ENCODE measurements at places on chromosomes 1 and 21.

DNA sequence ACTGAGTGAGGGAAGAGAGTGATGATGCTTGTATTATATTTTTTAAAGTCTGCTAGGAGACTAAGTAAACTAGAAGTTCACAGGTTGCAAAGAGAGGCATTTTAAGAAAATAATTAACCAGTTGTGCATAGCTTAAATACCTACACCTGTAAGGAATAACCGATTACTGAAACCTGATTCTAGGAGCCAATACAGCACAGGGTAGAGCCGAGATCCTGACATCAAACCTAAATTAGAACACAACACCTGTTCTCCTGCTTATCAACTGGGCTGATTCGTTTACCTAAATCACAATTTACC lies 54.8 kb downstream of the EPRS1 start:
- no peak for DNase-seq

DNA sequence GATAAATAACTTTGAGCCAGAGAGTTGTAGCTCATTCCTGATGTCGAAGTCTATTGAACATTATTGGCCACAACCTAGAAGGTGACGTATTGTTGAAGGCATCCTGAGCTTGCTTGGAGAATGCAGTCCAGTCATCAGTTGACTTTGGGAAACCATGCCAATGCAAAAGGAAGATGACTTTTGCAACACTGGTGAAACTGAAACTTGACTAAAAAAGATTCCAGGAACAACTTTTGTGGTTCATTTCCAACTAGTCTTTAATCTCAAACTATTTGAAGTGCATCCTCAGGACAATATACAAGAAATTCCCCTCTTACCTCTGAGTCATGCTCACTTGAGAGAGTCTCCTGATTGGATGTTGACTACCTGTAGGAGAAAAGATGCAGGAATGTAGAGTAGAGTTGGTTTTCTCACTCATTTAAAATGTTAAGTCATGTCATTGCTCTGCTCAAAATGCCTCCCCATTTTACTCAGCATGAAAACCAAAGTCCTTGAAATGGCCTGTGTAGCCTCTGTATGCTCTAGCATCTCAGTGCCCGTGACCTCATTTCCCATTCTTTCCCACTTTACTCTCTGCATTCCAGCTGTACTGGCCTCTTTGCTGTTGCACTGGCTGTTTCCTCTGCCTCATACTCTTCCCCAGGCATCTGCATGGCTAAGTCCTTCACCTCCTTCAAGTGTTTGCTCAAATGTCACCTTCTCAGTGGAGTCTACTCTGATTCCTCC lies 24.4 kb upstream of the LEPR start:
- no peak for DNase-seq

- no peak for DNase-seq
Observed at GRCh38 chr1:234369784-234370183, 3.5 kb upstream of the COA6 start.

DNA sequence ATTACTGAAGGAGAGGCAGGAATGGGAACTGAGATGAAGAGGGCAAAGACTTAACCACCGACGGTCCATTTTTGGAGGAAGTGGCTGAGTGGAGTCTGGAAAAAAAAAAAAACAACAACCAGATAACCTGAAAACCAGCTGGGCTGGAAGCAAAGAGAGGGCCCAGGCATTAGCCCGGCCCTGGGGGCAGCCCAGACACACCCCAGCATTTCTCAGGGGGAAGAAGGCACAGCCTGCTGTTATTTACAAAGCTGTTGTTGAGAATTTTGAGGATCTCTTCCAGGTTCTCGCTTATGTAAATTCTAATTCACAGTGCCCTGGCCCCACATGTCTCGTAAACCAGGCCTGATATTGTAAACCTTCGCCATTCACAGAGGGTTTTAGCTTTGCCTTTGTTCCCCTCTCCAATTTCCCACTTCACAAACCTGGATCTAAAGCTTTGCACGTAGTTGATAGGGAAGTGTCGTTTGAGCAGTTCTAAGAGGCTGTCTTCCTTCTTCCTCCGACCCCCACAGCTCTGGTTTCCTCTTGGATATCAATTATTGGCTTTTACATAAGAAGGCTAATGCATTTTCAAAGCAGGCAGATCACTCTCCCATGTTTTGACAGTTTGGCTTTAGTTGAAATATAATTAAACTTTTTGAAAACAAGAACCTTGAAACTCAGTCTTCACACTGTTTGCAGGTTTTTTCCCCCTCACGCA lies 161.8 kb upstream of the IRF2BP2 start:
- no peak for DNase-seq

GRCh38 chr1:65378247-65378946 lies 42.1 kb upstream of the LEPR start:
- DNase-seq, result no peak

DNA sequence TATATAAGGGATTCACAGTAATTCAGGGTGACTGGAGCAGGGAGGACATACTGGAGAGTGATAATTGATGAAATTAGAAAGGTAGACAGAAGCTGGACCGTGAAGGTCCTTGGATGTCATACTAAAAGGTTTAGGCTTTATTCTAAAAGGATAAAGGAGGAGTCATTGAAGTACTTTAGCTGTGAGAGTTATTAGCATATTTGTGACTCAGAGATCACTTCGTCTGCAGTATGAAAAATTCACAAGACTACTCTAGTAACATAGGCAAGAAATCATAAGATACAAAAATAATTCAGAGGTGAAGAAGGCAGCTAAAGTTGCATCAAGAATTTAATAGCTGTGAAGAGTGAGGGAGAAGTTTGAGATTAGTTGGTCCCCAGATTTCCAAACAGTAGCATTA lies 26.3 kb downstream of the KCNA3 start:
- DNase-seq, result no peak

GRCh38 chr1:246788895-246789338 lies 64.7 kb downstream of the SCCPDH start:
- no peak for DNase-seq

DNA sequence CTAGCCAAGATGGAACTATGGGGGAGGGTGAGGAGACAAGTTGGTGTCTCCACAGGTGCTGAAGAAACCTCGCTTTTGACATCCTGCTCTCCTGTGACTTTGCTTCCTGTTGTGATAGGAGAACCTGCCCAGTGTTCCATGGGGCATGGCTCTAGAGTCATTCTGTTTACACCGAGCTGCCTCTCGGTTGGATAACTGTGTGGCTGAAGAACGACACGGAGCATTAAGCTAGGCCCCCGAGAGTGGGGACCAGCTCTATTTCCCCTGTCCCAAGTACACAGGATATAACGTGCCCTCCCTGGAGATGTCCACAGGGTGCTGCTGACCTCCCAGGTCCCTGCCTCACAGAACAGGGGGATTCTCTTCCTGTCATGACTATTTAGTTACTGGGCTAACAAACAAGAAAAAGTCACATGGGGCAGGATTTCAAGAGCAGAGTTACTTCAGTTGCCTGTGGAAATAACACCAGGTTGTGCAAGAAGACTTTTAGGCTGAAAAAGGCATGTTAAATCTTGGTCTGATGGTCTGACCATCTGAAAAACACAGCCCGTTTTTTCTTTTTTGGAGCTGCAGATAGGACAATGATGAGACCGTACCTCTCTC lies 29.4 kb upstream of the PPP2R5A start:
- no peak for DNase-seq

GRCh38 chr21:23452384-23453083 lies 2154.7 kb downstream of the MRPL39 start:
- no peak for DNase-seq

DNA sequence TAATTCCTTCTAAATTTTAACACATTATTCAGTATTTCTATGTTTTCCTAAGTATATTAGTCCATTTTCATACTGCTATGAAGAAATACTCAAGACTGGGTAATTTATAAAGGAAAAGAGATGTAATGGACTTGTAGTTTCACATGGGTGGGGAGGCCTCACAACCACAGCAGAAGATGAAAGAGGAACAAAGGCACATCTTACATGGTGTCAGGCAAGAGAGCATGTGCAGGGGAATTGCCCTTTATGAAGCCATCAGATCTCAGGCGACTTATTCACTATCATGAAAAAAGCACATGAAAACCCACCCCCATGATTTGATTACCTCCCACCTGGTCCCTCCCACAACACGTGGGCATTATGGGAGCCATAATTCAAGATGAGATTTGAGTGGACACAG lies 15.6 kb downstream of the GBP5 start:
- DNase-seq, result no peak

GRCh38 chr1:222047366-222047765 lies 305.5 kb upstream of the DUSP10 start:
- no peak for DNase-seq

GRCh38 chr1:93692451-93692861 lies 10.8 kb upstream of the BCAR3 start:
- no peak for DNase-seq

DNA sequence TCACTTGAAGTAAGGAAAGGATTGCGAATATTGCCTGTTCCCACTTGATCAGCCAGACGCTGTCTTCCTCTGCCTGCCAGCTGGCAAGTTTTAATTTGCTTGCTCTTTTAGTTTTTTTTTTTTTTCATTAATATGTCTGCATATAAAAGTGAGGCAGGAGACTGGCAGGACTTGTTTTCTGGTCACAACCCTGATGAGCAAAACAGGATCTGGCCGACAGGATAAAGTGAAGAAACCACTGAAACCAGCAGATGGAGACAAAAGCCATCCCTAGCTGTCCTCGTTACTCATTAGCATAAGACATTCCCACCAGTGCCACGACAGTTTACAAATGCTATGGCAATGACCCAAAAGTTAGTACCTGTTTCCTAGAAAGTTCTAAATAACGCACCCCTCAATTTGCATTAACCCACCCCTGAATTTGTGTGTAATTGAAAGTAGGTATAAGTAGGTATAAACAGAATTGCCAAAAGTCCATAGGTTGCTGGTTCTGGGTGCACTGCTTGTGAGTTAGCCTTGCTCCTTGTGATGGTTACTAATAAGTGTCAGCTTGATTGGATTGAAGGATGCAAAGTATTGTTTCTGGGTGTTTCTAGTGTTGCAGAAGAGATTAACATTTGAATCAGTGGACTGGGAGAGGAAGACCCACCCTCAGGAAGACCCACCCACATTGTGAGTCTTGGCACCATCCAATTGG lies 60.8 kb downstream of the ZNF684 start:
- no peak for DNase-seq

DNA sequence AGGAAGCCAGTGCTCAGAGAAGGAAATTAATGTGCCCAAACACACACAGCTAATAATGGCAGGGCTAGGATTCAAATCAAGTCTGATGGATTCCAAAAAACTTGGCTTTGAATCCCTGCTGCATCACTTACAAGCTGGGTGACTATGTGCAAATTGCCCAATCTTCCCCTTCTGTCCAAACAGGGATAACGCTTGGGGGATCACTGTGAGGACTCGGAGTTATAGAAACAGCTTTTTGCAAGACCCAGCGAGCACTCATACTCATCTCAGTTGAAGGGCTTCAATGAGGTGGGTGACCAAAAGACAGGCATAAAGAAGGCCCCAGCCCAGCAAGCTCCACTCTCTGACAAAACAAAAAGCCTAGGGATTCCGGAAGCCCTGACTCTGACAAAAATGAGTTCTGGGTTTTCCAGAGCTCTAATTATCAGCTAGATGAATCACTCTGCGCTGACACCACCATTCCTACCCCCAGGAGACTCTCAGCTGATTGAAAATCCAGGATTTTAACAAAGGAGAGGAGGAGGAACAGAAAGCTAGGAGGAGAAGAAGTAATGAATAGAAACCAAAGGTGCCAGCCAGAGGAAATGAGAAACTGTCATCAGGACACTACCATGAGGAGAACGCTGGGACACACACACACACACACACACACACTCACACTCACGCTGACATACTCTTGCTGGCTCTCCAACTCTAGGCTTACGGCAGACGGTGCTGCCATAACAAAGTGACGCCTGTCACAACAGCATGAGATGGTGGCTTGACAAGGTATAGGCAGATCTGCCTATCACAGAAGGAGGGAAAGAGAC lies 1.6 kb upstream of the STK40 start:
- DNase-seq, result peak; percentile 79

DNA sequence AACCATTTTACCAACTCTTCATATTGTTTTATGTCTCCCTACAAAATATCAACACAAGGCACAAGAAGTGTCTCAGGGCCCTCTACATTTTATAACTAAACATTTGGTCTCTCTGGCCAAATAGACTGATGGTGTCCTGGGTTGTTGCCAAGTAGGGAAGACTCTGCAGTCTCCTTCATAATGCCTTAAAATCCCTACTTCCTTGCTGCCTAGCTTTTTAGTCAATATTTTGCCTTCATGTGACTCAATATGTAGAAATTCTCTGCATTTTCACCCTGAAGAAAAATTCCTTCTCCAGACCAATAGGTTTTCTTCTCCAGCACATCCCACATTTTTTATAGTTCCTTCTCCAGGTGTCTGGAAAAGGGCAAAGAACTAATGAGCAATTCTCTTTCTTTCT lies 72.6 kb upstream of the IPO9 start:
- DNase-seq, result no peak

GRCh38 chr1:240803151-240803550 lies 191.2 kb upstream of the GREM2 start:
- no peak for DNase-seq

DNA sequence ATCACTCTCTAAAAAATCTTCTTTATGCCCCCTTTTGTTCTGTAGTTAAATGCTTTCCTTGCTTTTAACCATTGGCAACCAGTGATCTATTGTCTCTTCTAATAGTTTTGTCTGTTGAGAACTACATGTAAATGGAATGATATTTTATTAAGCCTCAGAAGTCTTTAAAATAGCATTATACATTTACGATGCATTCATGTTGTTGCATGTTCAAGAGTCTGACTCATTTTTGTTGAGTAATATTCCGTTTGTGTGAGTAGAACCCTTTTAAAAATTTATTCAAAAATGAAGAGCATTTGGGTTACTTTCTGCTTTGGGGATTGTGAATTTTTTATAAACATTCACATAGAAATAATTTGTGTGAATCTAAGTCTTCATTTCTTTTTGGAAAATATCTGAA lies 1352.9 kb downstream of the NCAM2 start:
- no peak for DNase-seq

- DNase-seq, result no peak
Observed at GRCh38 chr1:24951810-24952412, 21.8 kb upstream of the RUNX3 start.

DNA sequence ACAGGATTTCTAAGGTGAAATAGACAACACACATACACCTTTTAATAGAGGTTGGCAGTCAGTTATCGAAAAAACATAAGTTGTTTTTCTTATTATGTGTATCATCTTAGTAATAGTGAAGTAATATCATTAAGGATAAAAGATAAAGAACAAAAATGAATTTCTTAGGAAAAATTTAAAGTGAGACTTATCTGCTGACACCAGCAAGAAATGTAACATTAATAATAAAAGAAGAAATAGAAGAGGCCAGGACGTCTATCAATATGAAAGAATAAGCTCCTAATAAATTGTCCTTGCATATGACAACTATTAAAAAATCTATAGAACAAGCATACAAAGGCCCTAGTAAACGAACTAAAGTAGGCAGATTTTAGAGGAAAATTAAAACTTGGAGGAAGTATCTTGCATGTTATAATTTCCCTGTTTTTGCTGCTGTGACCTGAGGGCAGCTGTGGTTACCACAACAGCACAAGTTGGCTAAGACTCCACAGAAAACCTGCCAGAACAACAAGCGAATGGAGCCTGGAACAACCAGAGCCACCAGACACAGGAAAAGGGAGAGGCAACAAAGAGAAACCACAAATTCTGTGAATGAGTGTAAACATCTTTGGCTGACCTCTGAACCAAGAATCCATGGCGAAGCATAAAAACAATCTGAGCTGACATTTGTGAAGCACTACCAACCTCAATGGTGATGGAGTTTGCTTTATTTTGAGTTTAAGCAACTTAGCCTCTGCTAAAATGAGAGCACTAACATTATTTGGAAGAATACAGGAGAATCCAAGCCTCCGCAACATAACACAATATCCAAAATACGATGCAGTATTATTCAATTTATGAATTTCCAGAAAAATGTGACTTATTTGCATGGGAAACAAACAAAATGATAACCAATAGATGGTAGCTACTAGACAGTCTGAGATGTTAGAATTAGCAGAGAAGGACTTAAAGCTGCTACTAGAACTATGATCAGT lies 207.5 kb downstream of the KCNT2 start:
- DNase-seq, result no peak
